ENCODE measurements at places on chromosomes 5 and 9.

DNA sequence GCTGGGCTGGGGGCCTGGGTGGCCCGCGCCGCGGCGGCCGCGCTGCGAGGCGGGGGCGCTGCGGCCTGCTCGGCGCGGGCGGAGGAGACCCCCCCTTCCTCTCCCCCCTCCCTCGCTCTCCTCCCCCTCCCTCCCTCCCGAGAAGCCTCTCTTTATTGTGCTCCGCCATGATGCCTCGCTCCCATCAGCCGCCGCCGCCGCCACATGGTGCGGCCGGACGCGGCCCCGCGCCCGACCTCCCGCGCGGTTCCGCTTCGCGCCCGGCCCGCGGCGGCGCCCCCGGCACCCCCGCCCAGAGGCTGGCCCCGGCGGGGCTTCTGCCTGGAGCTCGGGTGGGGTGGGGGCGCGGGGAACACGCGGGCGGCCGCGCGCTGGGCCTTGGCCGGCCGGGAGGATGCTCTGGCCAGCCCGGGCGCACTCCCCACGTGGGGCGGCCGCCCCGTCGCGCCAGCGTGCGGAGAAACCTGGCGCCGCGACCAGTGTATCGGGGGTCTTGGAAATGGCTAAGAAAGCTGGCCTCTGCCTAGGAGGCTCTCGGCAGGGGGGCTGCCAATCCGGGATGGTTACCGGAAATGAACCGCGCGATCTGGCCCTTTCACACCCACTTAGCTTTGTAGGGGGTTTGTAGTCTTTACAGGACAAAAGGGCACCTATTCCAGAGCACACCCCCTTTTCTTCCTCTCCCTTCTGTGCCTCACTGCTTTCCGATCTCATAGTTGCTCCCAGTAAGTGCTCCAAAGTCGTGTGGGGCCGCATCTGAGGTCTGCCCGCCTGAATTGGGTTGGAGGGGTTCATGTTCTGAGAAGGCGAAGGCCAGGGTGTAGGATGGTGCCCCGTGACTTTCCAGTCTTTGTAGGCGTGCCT lies 1.0 kb downstream of the SET start:
- no peak for DNase-seq

DNA sequence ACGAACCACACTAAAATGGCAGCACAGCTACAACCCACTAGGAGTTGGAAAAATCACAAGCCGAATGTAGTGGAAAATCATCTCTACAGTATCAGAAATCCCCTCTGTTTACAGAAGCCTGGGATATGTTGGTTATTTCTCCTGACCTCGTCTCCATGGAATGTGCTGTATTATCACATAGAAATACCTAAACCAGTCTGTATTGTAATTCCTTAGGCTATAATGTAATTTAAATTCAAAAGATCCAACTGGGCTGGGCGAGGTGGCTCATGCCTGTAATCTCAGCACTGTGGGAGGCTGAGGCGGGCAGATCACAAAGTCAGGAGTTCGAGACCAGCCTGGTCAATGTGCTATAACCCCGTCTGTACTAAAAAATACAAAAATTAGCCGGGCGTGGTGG lies 244.8 kb upstream of the MPDZ start:
- no peak for DNase-seq

DNA sequence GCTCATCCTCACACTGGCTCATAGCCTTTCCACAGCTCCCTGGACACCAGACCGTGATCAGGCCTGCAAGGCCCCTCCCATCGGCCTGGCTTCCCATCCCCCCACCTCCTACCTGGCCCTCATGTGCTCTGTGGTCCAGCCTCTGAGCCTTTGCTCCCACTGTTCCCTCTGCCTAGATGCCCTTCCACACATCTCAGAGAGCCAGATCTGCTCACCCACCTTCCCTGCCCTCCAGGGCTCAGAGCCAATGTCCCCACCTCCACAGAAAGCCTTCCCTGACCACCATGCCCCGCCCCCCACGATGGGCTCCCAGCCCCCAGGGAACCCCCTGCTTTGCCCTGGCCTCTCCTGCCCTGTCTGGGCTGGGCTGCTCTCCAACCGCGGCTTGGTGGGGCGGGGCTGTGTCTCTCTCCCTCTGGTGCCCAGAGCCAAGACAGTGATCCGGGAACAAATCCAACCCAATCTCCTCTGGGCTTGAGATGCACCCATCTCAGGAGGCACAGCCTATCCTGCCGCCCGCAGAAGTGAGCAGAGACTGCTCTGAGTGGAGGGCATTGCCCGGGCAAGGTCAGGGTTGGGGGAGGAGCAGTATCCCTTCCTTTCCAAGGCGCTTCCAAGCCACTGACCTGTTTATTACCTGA lies 1.6 kb downstream of the NINJ1 start:
- DNase-seq, result no peak

DNA sequence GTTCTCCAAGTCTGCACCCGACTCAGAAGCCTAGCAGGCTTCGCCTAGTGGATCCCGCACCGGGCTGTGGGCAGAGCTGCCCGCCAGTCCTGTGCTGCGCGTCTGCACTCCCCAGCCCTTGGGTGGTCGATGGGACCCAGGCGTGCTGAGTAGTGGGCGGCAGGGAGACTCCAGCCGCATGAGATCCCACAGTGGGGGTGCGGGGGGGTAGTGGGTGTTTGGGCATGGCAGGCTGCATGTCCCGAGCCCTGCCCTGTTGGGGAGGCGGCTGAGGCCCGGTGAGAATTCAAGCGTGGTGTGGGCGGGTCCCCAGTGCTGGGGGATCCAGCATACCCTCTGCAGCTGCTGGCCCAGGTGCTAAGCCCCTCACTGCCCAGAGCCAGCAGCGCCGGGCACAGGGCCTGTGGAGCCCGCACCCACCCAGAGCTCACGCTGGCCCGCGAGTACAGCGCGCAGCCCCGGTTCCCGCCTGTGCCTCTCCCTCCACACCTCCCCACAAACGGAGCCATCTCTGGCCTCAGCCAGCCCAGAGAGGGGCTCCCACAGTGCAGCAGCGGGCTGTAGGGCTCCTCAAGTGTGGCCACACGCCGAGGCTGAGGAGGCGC lies 53.9 kb upstream of the BNC2 start:
- no peak for DNase-seq

DNA sequence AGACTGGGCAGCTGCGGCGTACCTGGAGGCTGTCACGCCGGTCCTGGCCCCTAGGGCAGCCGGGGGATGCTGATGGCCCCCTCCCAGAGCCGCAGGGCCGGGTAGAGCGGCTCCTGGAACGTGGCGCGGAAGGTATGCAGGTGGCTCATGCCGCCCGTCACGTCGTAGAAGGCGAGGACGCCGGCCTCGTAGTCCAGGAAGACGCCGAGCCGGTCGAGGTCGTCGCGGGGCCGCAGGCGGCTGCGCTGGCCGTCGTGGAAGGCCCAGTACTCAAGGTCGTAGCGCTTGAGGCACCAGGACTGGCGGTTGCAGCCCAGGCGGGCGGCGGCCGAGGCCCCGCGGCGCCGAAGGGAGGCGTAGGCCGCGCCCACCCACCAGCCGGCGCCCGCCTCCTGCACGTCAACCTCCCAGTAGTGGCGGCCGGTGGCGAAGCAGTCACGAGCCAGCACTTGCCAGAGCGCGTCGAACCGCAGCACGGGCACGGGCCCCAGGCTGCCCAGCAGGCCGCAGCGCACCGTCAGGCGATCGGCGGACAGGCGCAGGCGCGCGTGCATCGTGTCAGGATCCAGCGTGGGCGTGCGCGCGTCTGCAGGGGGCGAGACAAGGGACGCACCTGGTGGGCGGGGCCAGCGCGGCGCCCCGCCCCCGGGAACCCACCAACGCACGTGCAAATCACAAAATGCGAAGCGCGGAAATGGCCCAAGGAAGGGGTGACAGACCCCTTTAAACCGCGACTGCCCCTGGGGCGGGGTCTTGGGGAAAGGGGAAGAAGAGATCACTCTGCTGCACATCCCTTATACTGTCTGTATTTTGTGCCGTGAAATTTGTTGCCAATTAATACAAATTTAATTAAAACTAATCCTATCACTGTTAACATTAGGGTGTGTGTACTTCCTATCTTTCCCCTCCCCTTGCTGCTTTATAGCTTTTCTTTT lies 31.2 kb downstream of the NANS start:
- DNase-seq, result no peak

DNA sequence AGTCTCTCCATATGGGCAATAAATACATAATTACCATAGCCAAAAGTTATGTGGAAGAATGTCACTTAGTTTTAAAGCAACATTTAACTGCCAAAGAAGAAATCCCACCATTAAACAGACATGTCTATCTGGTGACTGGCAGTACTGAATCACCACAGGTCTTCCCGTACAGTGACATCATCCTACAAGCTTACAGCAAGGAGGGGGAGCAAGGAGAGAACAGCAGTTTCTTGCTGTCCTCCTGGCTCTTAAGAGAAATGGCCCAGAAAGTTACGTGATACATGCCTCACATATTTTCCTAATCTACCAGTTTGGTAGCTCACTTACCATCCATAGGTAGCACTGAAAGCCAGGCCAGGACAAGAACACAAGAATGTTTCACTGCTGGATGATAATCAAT lies 671.0 kb downstream of the DMRTA1 start:
- peak; percentile 62 for DNase-seq
